Activated CD4-positive, alpha-beta T cell treated with anti-CD3 and anti-CD28 coated beads for 4 hours (primary cell): ENCODE measurements at places on chromosomes 1 and 21.

- no peak for DNase-seq
Measured at GRCh38 chr21:38777015-38777414, 28.7 kb upstream of the ETS2 start.

GRCh38 chr1:87556326-87556725 is 227.6 kb downstream of the LMO4 start:
- no peak for DNase-seq

GRCh38 chr1:37120279-37120678 is 86.0 kb upstream of the GRIK3 start:
- DNase-seq, result no peak

DNA sequence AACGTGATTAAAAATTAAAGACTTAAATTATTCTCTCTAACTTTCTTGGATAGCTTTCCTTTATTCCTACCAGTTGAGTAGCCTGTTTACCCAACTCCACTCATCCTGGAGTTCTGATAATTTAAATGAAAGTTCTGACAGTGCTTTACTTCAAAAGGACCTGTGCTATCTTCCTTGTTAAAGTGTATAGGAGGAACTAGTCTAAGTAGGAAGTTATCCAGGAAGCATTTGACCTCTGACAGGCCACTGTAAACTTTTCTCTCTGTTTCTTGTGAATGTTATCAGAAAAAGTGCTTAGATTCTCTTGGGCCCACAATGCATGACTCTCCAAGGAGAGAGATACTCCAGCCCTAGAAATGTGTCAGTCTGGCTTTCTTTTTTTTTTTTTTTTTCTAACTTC is 9.2 kb downstream of the UAP1 start:
- DNase-seq, result no peak

GRCh38 chr1:246772686-246773085 is 48.5 kb downstream of the SCCPDH start:
- no peak for DNase-seq
